ENCODE measurements at places on chromosomes 1 and 21.

DNA sequence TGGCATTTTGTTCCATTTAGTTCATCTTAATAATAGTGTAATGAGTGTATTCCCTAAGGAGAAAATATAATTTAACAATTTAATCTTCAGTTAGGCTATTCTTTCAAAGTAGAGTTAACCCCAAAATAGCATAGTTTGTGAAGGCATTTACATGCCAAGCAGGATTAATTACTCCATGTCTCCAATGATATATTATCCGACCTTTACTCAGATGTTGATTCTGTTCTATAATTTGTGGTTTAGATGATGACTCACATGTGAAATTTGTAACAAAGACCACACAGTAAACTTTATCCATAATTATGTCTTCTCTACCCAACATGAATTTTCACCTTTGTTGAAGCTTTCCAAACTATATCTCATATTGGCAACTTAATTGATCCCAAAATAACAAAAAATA is 2065.2 kb downstream of the MRPL39 start:
- no peak for DNase-seq

DNA sequence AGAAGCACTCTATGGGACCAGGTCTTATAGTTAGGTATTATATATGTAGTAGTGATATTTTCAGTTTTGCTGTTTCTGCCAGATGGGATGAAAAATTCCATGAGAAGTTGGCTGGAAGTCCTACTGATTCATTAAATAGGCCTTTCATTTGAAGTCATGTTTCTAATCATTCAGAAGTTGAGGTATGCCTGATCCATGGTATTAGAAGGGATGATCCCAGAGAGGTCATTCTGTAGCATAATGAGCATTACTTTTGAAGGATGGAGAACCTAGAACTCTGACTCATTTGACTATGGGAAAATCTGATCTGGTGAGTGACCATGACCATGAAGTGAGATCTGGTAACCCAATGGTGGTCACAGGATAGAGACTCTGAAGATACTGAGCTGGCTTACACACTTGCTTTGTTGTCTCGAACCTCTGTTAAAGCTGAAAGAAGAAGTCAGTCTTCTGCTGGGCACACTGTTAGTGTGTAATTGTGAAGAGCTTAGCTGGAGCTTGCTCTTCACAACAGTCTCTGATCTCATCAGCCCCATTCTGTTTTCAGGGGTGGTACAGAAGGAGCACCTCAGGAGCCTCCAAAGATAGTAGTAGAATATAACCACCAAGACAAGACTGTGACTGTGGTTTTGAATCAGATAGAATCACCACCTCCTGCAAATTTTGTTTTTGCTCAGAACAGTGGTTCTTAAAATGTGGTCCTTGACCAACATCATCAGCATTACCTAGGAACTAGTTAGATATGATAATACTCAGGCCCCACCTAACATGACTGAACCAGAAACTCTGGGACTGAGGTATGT is 9.0 kb downstream of the MGST3 start:
- DNase-seq, result no peak

GRCh38 chr1:222923506-222923905 is 108.7 kb downstream of the DISP1 start:
- DNase-seq, result no peak

DNA sequence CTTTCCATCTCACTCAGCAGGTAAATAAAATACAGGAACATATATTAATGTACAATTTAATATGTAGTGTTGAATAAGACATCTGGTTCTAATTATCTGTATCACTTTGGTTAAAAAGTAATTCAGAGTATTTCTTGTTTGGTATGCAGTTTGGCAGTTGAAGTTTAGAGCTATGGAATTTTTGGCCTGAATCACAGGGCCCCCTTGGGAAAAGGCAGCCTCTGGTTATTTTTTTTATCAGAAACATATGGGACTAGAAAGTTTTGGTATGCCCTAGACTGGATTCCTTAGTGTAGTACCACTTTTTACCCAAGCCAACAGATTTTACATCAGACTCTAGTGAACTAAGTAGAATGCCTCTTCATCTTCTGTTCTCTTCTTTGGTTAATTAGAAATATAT is 26.4 kb downstream of the CNST start:
- no peak for DNase-seq

DNA sequence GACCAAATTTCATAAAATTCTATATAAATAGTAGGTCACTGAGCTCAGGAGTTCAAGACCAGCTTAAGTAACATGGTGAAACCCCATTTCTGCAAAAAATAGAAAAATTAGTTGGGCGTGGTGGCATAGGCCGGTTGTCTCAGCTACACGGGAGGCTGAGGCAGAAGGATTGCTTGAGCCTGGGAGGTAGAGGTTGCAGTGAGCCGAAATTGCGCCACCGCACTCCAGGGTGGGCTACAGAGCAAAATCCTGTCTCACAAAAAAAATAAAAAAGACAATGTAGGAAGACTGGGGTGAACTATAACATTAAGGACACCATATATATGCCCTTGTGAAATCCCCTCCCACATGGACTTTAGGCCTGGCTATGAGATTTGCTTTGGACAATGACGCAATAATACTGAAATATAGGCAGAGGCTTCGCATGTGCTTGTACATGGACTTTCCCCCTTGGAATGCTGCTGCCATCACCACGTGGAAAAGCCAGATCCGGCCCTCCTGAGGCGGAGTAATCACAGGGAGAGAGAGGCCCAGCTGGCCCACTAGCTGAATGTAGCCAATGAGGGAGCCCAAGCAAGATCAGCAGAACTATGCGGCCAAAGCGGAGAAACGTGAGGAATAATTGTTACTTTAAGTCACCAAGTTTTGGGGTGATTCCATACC is 13.1 kb upstream of the USP1 start:
- no peak for DNase-seq

- no peak for DNase-seq
Observed at GRCh38 chr1:18458133-18459092, 22.3 kb upstream of the KLHDC7A start.

- no peak for DNase-seq
Observed at GRCh38 chr21:41712730-41713129, 54.1 kb downstream of the RIPK4 start.

DNA sequence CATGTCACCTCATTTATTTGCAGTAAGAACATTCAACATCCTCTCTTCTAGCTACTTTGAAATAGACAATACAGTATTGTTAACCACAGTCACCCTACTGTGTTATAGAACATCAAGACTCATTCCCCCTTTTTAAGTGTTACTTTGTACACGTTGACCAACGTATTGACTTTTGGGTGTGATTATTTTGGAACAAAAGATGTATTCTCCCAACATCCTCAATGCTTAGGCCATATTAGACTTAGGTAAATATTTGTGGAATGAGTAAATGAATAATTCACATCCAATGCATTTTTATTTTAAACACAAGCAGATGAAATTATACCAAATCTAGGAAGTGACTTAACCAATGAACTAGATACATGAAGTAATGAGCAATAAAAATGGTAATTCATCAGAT is 296.6 kb downstream of the CHRM3 start:
- no peak for DNase-seq

DNA sequence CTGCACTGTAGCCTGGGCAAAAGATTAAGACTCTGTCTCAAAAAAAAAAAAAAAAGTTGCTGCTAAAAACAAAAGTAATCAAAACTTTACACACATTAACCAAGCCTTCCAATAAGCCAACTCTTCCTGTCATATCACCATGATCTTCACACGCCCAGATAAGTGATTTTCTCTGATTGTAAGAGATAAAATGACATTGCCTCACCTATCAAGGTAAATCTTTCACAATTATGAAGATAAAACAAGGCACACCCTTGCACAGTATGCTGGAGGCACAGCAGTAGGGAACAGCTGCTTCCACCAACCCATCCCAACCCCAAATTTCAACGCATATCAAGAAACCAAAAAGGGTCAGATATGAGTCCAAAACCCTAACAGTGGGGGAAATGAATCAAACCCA is 8.8 kb upstream of the TIAM1 start:
- no peak for DNase-seq

DNA sequence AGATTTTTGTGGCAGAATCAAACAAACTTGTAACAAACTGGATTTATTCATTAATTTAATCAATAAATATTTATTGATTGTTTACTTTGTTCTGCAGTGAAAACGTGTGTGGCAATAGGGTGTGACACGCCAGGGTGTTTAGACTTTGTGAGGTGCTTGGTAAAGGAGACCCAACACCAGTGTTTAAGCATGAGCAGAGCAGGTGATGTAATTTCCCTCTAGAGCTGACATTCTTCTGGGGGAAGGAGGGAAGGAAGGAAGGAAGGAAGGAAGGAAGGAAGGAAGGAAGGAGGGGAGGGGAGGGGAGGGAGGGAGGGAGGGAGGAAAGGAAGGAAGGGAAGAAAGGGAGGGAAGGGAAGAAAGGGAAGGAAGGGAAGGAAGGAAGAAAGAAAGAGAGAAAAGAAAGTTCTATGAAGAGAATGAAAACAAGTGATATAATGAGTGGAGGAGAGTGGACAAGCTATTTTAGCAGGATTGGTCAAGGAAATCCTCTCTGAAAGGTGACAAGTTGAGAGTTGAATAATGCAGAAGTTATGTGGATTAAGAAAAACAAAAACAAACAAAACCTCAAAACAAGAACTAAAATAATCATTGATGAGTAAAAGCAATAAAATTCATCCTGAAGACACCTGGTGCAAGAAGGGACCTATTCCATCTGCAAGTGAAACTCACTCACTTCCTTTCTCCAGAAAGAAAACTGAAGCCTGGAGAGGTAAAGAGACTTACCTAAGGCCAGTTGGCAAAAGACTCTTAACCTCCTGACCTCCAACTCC is 60.8 kb downstream of the TSEN15 start:
- no peak for DNase-seq

GRCh38 chr1:65330021-65330420 is 20.7 kb downstream of the DNAJC6 start:
- DNase-seq, result no peak

DNA sequence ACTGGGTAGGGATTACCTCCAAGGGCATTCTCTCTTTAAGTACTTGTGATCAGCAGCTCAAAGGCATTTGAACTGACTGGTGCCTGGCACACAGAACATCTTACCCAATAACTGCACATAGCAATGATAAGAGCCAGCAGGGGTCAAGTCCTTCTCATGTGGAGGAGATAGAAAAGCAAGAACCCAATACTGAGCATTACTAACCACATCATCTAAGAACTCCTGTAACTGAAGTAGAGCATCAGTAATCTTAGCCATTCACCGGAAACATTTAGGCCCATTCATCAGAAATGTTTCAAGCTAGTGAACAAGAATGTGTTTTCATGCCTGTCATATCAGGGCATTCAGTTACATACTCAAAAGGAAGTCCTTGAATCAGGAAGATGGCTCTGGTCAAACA is 33.6 kb upstream of the THEM4 start:
- DNase-seq, result no peak

DNA sequence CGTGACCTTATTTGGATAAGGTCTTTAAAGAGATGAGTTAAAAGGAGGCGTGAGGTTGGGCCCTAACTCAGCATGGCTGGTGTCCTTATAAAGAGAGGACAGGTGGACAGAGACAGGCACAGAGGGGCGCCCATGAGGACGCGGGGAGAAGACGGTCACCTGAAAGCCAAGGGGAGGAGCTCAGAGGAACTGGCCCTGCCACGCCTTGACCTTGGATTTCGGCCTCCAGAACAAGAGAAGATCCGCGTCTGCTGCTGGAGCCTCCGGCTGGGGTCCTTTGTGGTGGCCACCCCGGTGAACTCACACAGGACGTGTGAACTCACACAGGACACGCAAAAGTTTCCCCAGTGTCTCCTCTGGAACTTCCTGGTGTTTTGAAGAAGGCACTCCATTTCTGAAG is 122.7 kb downstream of the SIK1 start:
- no peak for DNase-seq

GRCh38 chr1:207711285-207711684 is 40.6 kb upstream of the CD46 start:
- no peak for DNase-seq

- no peak for DNase-seq
Observed at GRCh38 chr1:89552471-89553081, 27.9 kb downstream of the LRRC8B start.

- no peak for DNase-seq
Observed at GRCh38 chr1:240171907-240172306, 80.2 kb downstream of the FMN2 start.

GRCh38 chr1:197269053-197269452 is 1.0 kb downstream of the CRB1 start:
- no peak for DNase-seq

- DNase-seq, result no peak
Observed at GRCh38 chr1:11690397-11691301, 861 bp upstream of the DRAXIN start.

DNA sequence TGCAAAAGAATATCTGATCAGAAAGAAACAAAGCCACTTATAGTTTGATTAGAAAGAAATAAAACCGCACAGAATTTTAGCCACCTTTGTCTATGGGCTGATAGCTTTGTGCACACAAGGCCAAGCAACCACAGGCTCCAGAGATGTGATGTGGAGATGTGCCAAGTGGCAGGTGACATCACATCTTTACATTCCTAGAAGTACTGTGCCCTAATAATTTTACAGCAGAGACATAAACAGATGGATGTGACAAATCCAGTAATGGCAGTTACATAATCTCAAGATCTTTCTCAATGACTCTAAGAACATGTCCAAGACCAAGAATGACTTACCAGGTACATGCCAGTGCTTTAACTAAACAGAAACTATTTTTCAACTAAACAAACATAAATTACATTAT is 159.5 kb downstream of the LTN1 start:
- DNase-seq, result no peak

DNA sequence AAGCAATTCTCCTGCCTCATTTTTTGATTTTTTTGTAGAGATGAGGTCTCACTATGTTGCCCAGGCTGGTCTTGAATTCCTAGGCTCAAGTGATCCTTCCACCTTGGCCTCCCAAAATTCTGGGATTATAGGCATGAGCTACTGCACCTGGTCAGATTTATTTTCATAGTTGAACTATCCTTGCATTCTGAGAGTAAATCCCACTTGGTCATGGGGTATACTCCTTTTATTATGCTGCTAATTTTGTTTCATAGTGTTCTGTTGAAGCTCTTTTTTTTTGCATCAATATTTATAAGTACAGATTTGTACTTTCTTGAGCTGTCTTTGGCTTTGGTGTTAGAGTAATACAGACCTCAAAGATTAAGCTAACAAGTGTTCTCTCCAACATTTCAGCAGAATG is 12.8 kb upstream of the CCSAP start:
- DNase-seq, result no peak

GRCh38 chr1:12505231-12505630 is 112.8 kb downstream of the DHRS3 start:
- DNase-seq, result no peak

- DNase-seq, result no peak
Observed at GRCh38 chr1:11505591-11506538, 26.9 kb downstream of the DISP3 start.

- DNase-seq, result peak; percentile 33
Observed at GRCh38 chr1:9494936-9495758, 44.1 kb upstream of the SLC25A33 start.

Measured in activated naive CD4-positive, alpha-beta T cell (primary cell).